HT-29 (cell line): ENCODE measurements at places on chromosomes 12 and 14. TPM values are rescaled to one million over a fixed set of nuclear protein-coding genes. Genes with fewer than 3 reads are reported as not detected.

DNA sequence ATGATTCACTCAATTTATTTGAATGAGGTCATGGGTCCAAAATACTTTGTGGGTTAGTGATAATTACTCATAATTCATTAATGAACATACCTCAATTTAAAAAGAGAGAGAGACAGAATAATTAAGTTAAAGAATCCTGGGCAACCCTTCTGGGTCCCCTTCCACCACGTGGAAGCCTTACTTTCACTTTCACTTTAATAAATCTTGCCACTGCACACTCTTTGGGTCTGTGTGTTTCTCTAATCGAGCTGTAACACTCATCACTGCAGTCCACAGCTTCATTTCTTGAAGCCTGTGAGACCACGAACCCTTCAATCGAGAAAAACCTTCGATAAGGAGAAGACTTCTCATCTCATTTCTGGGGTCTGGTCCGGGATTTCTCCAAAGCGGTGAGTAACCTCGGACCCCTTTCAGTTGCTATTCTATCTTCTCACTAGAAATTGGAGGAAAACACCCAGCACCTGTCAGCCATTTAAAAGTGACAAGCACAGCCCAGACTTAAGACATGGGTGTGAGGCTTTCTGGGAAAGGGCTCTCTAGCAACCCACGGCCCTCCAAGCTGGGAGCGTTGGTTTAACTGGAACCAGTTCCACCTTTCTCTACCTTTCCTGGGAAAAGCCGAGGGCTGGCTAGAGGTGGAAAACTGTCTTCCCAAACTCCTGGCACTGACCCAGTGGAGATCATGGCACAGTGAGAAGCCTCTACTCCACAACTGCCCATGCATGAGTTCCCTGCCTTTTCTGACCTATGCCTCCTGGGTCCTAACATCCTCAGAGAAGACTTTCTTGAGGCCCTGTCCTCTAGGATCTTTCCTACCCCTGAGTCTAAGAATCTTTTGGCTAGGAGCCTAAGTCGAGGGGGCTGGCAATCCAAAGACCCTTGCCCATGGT, 148.8 kb upstream of the ATF7IP start:
- peak; percentile 16 for DNase-seq

The CCDC175 gene
- 0.34 TPM in 1 of 2 replicates, not detected in the other for total RNA-seq

GRCh38 chr12:14473707-14474287, 93.9 kb downstream of the PLBD1 start:
- DNase-seq = peak; percentile 16

DNA sequence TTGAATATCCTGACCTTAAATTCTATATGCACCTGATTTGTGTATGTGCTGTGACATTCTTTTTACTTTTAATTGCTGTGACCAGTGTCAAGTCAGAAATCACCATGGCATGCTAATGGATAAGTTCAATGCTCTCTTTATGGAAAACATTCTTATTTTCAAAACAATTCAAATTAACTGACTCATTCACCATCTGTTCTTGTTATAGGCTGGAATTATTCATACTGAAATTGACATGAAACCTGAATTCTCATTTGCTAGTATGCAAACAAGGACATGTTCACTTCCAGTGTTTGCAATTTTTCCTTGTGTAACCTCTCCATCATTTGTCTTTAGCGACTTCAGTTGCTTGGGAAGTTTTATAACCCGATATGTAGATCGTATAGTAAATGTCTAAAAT, at the start of gene TAS2R30:
TSS of gene TAS2R30 (minus strand) at position 340 of the 400 bp plus-strand sequence. CDS start 400 bp downstream, outside the sequence.
- no peak for DNase-seq

DNA sequence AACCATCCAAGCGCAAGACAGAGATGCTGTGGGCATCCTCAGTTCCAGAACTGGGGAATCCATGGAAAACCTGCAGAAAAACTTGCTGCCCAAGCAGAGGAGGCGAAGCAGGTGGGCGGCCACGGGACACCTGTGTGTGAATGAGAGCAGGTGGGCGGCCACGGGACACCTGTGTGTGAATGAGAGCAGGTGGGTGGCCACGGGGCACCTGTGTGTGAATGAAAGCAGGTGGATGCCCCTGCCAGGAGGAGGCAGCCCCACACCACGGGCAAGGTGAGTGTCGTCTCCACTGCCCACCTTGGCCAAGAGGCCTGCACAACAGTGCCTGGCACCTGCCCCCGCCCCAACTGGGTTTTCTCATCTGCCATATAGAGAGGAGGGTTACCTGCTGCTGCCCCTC, 59.2 kb downstream of the GSC start:
- no peak for DNase-seq

DNA sequence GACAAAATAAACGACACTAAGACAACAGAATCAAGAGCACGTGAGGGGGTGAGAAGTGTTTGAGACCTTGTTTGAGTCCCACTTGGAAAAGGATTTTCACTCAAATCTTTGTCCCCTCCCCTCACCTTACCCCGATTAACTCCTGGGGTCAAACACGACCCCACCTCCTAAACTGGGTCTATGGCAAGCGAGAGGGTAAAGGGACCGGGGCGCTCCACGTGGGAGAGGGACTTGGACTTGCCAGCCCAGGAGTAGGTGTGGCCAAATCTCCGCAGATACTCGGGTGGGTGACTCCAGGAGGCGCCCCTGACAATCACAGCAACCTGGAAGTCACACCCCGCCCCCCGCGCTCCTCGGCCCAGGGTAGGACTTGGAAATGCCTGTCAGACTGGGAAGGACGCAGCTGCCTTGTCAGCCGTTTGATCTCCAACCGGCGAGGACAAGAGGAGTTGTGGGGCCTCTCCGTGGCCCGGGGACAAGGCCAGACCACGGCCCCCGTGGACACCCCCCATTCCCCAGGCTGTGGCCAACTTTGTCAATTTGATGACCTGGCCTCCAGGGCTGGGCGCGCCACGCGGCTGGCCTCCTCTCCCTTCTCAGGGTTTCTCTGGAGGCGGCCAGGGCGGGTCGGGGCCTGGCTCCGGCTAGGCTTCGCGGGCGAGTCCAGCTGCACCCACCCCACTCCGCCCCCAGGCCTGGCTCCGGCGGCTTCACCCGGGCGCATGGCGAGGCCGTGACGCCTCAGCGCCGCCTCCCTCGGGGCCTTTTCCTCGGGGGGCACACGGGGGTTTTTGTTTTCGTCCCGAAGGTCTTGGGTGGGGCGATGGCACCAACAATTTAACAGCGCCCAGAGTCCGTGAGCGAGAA, 1.1 kb upstream of the BCL11B start:
- DNase-seq = peak; percentile 60

GRCh38 chr12:9198012-9198411, 10.2 kb downstream of the PZP start:
- DNase-seq = no peak

DNA sequence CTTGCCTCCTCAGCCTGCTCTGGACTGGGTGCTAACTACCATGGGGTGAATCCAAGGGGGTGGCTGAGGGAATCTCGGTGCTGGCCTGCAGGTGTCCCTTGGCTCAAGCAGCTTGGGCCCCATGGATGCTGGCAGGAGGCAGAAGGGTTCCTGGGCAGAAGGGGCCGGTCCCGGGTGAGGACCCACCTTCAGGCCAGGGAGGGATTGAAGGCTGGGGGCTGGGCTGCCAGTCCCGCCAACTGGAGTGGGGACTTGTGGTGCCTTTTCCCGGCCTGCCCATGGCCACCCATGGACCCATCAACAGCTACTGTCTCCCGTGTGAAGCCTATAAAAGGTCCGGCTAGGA, 550.1 kb downstream of the SLC6A15 start:
- DNase-seq = no peak

The BHLHE41 gene
- 79.8 and 82.7 TPM in 2 replicates for total RNA-seq

- DNase-seq = no peak
These were observed 410.0 kb upstream of the CCDC196 start for GRCh38 chr14:66076176-66076575.

The DIO3 gene
- 0.03 and 0.60 TPM in 2 replicates for total RNA-seq

DNA sequence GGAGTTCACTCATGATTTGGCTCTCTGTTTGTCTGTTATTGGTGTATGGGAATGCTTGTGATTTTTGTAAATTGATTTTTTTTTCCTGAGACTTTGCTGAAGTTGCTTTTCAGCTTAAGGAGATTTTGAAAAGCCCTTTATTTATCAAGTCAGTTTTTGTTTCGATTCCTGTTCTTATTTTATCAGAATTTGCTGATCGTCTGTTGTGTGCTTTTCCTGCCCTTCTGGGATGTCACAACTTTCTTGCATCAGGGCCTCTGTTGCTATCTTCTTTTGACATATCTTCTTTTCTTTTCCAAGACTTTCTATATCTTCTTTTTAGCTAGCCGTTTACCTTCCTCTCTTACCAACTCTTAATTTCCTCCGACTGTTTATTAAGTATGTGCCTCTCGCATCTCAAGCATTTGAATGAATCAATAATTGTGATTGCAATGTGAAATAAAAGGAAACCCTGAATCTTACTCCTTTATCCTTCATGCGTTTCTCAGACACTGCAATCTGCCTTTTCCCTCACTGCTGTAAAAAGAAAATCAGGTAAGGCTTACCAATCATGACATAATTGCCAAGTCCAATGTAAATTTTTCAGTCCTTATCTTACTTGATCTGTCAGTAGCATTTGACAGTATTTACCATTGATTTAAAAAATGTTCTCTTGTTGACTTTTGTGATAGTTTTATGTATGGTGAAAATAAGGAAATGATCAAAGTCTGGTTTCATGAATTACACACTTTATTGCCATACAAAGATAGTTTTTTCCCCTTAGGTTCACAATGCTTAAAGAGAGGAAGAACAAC, 53.0 kb downstream of the ETNK1 start:
- DNase-seq = no peak

The GPRC5D gene
- not detected in 2 replicates for total RNA-seq

GRCh38 chr14:91654836-91655235, 77.0 kb downstream of the CATSPERB start:
- DNase-seq = no peak

The FBXO33 gene
- 13.4 and 17.1 TPM in 2 replicates for total RNA-seq

The MEG3 gene
- total RNA-seq = not detected in 2 replicates

The ANKRD33 gene
- total RNA-seq = not detected in 2 replicates

The SERPINA6 gene
- 0.99 and 1.2 TPM in 2 replicates for total RNA-seq

DNA sequence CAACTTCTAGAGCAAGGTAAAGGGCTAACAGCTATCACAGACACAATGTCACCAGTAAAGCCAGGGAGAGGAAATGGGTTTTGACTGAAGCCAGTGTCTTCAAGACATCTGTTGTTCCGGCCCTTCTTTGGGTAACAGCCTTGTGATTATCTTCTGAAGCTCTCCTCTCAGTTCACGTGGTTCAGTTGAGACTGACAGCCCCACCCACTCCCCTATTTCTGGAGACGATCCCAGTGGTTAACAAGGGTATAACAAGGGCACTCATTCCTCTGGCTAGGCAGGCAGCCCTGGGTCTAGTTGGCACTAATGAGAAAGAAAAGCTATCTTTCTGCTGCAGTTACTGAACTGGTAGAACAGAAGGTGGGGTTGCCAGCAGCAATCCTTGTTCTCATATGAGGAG, 6.9 kb downstream of the GNPTAB start:
- peak; percentile 58 for DNase-seq

DNA sequence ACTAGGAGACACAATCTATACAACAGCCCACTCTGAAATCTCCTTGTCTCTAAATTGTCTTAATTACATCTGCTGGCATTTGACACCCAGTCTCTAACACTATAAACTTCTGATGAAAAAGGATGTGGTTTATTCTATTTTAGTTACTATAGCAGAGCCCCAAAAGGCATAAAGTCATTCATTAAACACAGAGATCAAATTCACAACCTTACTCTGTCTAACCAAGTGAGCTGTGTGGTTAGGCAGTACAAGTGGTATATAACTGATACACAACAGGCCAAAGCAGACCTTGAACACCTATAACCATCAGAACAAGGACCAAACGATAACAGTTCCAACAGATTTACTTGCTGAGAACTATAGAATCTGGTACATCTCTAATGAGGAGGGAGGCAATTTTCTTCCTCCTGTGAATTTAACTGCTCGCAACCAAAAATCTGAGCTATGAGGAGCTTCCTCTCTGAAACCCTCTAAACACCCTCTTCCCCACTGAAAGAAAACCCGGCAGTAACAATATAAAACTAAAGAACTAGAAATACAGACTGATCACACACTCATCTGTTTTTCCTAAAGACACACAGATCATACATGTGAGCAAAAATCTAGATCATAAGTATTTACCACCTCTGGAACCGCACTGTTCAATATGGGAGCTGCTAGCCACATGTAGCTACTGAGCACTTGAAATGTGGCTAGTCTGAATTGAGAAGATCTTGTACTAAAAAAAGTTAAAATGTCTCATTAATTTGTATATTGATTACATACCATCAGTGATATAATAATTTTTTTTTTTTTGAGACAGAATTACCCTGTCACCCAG, 17.7 kb downstream of the SPPL3 start:
- no peak for DNase-seq

The KLRC2 gene
- 2.7 and 3.0 TPM in 2 replicates for total RNA-seq

GRCh38 chr12:46221255-46222128, 47.4 kb downstream of the SLC38A1 start:
- no peak for DNase-seq

The RNU4-1 gene
- under 0.01 TPM in 1 of 2 replicates, not detected in the other for total RNA-seq

DNA sequence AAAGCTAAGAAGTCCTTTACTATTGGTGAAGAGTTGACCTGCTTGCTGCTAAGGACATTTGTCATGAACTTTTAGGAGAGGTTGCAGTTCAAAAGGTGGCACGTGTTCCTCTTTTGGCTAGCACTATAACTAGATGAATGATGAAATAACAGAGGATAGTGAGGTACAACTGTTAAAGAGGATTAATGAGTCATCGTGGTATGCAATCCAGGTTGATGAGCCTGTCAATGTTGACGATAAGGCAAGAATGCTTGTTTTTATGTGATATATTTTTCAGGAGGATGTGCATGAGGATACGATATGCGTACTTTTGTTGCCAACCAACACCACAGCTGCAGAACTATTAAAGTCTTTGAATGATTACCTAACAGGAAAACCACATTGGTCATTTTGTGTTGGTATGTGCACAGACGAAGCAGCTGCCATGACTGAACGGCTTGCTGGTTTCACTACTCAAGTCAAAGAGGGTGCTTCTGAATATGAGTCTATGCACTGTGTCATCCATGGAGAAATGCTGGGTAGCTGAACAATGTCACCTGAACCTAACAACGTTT, 10.6 kb downstream of the CEP128 start:
- DNase-seq = peak; percentile 5

GRCh38 chr12:47554046-47554653, 151.7 kb downstream of the RPAP3 start:
- DNase-seq = no peak

DNA sequence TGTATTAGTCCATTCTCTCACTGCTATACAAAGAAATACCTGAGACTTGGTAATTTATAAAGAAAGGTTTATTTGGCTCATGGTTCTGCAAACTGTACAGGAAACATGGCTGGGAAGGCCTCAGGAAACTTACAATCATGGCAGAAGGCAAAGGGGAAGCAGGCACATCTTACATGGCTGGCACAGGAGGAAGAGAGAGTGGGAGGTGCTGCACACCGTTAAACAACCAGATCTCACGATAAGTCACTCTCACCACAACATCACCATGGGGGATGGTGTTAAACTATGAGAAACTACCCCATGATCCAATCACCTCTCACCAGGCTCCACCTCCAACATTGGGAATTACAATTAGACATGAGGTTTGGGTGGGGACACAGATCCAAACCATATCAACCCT, 191.8 kb upstream of the PLXNC1 start:
- DNase-seq = no peak

The RAD9B gene
- total RNA-seq = 0.23 TPM in 1 of 2 replicates, not detected in the other

The GARIN6 gene
- not detected in 2 replicates for total RNA-seq

- DNase-seq = no peak
These were observed 31.6 kb downstream of the MOAP1 start for GRCh38 chr14:93153121-93153520.

The TMEM121 gene
- total RNA-seq = 0.31 and 0.65 TPM in 2 replicates

The NELL2 gene
- total RNA-seq = not detected in 2 replicates

The LHX5 gene
- not detected in 2 replicates for total RNA-seq

The SLC10A1 gene
- total RNA-seq = not detected in 2 replicates
